ENCODE measurements at places on chromosomes 1 and 21.

- no peak for DNase-seq
Observed at GRCh38 chr1:64519901-64520300, 50.0 kb downstream of the CACHD1 start.

- no peak for DNase-seq
Observed at GRCh38 chr1:102837551-102837950, 270.8 kb downstream of the COL11A1 start.

DNA sequence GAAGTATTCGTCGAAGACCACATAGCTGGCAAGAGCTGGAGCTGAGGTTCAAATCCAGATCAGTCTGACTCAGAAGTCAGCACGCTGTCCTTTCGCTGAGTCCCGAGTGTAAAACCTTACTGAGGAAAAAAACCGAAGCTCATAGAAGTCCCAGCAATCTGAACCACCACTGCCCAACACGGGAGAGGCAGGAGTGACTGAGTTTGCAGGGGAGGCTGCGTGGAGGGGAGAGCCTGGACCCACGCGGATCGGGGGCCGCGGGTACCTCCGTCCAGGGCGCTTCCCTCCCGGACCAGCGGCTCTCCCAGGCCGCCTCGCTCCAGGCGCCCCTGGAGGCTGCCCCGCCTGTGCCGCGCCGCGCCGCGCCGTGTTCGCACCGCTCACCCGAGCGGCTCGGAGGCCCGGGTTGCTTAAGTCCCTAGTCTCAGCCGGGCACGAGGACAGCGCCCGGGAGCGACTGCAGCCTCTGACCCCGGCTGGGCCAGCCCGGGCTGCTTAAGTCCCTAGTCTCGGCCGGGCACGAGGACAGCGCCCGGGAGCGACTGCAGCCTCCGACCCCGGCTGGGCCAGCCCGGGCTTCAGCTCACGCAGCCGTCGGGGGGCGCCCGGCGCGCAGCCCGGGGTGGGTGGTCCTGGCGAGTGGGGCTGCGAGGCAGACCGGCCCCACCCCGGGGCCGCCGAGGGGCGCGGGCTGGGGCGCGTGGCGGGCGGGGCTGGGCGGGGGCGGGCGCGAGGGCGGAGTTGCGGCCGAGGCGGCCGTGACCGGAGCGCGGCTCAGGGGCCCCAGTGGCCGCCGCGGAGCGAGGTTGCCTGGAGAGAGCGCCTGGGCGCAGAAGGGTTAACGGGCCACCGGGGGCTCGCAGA lies at the start of gene ADAMTSL4:
ADAMTSL4 (plus strand) TSS at position 777 of the 864 bp plus-strand sequence. CDS start 2,881 bp downstream, outside the sequence.
- DNase-seq, result peak; percentile 69

DNA sequence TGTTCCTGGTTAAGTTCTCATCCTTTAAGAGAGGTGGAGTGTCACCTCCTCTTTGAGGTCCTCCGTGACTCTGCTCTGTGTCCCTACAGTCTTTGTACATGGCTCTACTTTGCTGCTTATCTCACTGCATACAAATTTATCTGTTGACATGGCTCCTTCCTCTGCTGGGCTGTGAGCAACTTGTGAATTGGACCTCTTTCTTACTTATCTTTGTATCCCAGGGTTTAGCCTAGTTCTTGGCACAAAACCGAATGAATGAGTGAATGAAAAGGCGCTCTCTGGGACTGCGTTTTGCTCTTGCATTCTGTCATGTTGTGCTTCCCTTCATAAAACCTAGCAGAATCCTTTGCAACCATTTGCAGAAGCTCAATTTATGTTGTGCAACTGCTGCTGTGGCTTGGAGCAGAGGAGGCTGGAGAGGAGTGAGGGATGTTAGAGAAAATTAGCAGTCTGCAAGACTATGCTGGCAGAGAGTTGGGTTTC lies 12.4 kb downstream of the SLC26A9 start:
- no peak for DNase-seq

DNA sequence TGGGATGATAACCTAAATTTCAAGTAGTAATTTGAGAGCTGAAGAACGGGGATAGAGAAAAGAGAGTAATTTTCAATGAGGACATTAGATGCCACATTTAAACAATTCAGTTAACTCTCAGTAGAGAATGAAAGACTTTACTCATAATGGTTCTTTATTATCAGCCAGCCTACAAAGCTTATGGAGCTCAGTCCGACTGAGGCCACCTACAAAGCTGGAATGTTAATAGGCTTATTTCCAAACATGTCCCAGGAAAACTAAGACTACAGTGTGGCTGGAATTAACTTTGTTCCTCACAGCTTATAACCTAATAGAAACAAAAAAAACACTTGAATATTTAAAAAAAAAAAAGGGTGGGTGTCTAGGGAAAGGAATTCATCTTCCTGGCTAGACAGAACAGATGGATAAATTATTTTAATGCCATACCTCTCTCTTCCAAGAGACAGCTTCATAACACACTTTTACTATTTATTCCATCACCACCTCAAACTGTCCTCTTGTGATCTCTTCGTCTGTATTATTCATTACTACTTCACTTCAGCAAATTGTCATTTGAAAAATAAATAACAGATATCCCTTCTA lies 9.8 kb downstream of the SLC19A2 start:
- DNase-seq, result no peak

GRCh38 chr1:79849388-79849787 lies 842.9 kb upstream of the ADGRL4 start:
- no peak for DNase-seq

GRCh38 chr1:157287462-157287861 lies 149.3 kb upstream of the ETV3 start:
- DNase-seq, result no peak

Measured in NCI-H1092 treated with DMSO at 0.1 percent for 48 hours (cell line).